ENCODE measurements at places on chromosomes 7 and 10.

DNA sequence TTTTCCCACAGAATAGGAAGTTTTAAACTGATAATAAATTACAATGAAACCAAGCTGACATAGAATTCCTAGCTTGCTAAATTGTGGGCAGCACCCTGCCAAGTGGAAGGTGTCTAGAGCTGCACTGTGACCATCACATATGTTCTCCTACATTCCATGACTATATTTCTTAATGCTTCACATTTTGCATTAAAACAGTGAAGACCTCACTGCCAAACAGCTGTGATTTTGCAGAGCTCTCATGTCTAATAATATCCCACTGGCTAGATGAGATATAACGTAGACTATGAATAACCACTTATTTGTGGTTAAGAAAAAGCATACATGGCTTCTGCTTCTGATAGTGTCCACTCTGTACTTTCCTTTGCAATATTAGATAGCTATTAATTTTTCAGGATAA lies 228.3 kb upstream of the TEX47 start:
- DNase-seq = no peak

- DNase-seq = no peak
Observed at GRCh38 chr7:122584676-122585251, 114.2 kb downstream of the RNF133 start.

DNA sequence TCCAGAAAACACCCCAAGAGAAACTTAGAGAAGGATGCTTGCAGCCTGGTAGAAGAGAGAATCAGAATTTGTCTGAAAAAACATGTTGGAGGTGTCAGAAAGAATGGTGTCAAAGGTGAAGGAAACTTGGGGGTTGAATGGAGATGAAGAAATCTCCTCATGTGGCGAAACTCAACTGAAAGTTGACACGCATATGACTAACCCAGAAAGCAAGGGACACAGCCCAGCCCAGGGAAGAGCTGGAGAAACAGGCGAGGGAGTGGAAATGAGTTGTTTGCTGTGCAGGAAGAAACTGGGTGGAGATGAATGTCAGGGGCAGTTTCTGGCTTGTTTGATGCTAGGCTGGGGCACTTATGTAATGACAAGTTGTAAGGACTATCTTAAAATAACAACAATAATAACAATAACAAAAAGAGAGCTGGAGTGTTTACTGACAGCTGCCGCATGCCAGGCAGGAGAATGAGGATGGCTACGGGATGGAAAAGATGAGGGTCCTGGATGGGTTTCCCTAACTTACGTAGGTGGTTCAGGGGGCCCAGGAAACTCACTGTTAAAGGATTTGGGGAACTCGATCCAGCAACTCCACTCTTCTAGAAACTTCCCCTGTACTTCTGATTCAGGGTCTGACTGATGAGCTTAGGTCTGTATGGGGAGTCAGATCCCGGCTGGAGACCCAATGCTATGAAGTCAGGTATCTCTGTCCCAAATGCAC lies 57.4 kb downstream of the MAP3K8 start:
- DNase-seq = peak; percentile 40

DNA sequence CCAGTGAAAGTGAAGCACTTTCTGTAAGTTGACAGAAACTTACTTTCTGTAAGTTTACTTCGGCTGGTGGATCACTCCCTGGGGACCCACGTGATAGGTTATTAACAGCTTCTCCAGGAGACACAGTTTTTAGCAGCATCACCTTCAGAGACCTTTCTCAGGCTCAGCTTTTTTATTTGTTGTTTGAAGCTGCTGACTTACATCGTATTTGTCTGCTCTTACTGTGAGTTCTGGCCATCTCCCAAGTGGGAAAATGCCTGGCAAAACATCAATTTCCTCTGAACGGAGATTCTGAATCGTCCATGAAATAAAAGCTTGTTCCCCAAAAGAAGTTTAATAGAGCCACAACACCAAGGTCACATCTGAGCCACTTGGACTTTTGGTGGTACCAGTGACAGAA lies 178.7 kb upstream of the PODXL start:
- DNase-seq = no peak

GRCh38 chr7:99720800-99721595 lies 14.0 kb downstream of the CYP3A7 start:
- DNase-seq = no peak

DNA sequence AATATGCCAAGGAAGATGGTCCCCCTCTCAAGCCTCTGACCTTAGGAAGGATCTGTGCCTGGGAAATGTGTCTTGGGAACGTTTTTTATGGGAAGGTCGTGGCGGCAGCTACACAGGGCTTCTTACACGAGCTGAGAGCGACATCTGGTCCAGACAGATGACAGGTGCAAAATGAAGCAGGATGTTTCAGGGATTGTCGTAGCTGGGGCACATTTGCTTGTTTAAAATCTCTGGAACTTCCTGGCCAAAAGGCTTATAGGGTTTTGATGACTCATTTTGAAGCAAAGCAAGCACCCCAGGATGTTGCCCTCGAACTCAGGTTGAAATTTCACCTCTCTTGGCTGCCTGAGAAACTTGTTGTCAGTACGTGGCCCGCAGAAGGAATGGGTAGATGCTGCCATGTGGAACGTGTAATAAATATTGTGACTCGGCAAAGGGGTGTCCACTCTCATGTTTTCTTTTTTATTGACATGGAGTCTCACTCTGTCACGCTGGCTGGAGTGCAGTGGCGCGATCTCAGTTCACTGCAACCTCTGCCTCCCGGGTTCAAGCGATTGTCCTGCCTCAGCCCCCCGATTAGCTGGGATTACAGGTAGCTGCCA lies 117.5 kb downstream of the CAMK1D start:
- DNase-seq = peak; percentile 18

GRCh38 chr10:7410862-7411670 lies at the start of gene SFMBT2:
TSS of gene SFMBT2 (minus strand) at chr10:7411034. CDS start at chr10:7381898, 29,136 bp downstream.
- DNase-seq = peak; percentile 49

- DNase-seq = peak; percentile 34
Observed at GRCh38 chr10:119575506-119575905, 21.3 kb downstream of the TIAL1 start.

DNA sequence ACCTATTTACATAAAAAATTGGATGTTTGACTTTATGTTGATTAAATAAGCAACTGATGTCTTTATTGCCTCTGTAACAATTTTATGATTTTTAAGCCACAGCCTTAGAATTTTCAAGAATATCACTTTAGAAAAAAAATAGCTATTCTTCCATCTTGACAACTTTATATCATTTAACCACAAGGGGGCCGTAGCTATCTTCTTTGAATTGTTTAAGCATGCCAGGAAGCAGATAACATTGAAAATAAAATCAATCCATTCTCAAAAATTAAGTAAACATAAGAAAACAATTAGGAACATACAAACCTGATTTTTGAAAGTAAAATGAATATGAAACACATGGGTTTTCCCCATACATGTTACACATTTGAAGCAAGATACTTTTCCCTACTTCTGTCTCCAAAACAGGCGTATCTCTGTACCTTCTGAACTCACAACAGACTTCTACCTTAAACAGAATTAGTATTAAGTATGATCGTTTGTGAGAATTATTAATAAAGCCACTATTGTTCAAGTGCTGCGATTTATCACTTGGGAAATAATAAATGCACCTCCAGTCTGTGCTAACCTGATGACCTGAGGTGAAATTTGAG lies 209.0 kb downstream of the CACNA2D1 start:
- DNase-seq = peak; percentile 59

GRCh38 chr10:74967911-74968666 lies 141.7 kb downstream of the KAT6B start:
- DNase-seq = no peak

DNA sequence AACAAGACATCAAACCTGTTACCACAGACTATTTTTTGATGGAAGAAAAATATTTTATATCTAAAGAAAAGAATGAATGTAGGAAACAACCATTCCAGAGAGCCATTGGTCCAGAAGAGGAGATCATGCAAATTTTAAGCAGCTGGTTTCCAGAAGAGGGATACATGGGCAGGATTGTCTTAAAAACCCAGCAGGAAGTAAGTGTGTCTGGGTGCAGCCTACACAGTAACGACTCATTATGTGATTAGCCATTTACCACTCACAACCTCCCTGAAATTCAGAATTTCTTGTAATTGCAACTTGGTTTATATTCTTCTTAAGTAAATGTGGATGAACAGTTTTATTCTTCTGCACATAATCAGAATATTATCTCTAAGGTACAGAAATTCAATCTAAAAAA lies 46.2 kb downstream of the NOC3L start:
- no peak for DNase-seq

DNA sequence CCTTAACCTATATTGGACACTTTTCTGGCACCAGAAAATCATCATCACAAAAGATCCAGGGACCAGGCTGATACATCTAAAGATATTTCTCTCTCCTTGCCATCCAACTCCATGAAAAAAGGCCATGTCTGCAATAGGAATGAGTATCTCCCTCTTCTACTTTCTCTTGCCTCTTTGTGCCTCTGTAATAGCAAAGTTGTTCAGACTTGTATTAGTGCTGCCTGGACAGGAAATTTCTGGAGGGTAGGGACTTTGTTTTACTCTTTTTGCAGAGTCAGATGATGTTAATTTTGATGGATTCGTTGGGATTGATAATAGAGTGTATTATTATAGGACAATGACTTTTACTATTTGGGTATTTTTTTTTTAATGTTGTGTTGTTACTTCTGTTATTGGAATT lies 376.3 kb downstream of the INHBA start:
- DNase-seq = no peak

GRCh38 chr10:86958901-86959736 lies 720 bp downstream of the SNCG start:
- peak; percentile 78 for DNase-seq
